ENCODE measurements at places on chromosomes 1 and 21. TPM values are rescaled to one million over a fixed set of nuclear protein-coding genes. Genes with fewer than 3 reads are reported as not detected.
A peak's percentile ranks its signal among the peaks of the same experiment; 100 is the strongest.

- DNase-seq, result no peak
Measured at GRCh38 chr21:17709266-17709611, 96.5 kb upstream of the BTG3 start.

KCNA3 gene
- under 0.01 TPM for total RNA-seq

DNA sequence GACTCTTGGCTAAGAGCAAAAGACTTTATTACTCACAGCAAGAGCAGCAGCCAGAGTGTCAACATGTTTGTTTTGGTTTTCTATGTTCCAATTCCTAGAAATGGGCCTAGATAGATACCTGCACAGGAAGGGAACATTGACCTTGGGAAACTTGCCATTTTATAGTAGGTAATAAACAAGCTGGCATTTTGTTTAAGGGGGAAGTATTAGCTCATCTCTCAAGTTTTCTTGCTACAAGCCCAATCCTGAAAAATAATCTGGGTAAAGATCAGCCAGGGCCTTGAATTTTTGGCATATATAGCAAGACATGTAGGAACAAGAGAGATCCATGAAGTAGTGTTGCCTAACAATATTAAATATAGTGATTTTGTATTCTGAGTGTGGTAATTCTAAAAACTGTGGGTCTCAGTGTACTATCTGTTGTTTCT is 51.4 kb upstream of the RGL1 start:
- DNase-seq, result peak; percentile 43

TIE1 gene
- total RNA-seq, result under 0.01 TPM

SPRR1B gene
- total RNA-seq, result not detected

AADACL4 gene
- not detected for total RNA-seq

CD5L gene
- not detected for total RNA-seq

Measured in fibroblast of villous mesenchyme (primary cell).